ENCODE measurements at places on chromosomes 12 and 14.
A peak's percentile ranks its signal among the peaks of the same experiment; 100 is the strongest.

GRCh38 chr14:81536241-81536771, 2.7 kb upstream of the SEL1L start:
- peak; percentile 37 for DNase-seq

DNA sequence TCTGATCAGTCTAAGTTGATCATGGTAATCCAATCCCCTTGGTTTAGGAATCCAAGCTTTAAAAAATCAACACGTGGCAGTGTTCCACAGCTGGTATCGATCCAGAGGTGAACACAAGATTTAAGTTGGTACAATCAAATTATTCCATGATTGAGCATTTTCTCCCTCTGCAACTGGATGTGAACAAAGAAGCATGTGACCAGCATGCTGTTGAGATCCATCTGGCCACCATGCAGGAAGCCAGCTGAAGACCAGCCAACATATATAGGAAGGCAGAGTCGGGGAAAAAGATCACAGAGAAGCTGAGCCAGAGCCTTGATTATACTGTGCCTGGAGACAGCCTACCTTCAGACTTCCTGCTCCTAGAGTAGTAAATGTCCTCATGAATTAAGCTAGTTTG, 158.3 kb downstream of the SEC23A start:
- no peak for DNase-seq

DNA sequence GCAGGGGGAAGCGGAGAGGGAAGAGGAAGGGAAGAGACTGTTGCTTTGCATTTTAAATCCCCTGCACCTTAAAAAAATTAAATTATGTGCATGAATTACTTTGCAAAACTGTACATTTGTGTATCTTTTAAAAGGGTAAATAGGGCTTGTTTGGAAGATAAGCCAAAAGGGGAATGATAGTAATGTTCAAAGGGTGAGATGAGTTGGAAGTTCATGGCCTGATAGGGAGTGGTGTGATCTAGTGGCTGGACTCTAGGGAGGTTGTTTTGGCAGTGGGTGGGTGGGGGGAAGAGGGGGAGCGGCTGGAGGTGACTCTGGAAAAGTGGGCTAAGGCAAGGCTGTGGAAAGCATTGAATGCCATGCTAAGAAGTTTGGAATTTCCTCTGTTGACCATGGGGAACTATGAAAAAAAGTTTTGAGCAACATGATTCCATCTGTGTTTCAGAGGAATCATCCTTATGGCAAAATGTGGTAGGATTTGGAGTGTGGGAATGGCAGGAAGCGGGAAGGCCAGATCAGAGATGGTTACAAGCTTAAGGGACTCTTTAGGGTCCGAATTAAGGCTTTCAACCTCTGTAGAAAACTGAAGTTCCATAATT, 25.5 kb upstream of the EMP1 start:
- DNase-seq = no peak

GRCh38 chr12:42277396-42278127, 39.5 kb upstream of the YAF2 start:
- no peak for DNase-seq

DNA sequence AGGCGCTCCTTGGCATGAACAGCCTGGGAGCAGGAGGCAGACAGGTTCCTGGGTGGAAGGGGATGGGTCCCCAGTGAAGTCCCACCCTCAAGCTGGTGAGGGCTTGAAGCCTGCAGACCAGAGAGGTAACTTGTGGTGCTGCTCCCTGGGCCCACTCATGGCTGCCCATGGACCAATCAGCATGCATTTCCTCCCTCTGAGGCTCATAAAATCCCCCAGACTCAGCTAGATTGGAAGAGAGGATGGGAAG, 50.2 kb downstream of the A2M start:
- no peak for DNase-seq

- DNase-seq = peak; percentile 27
These were observed 178.9 kb upstream of the FKBP4 start for GRCh38 chr12:2615665-2616402.

- no peak for DNase-seq
These were observed 659.8 kb downstream of the VRK1 start for GRCh38 chr14:97456958-97457357.
